Neural progenitor cell (in vitro differentiated cells): ENCODE measurements at places on chromosomes 2 and 18. TPM values are rescaled to one million over a fixed set of nuclear protein-coding genes. Genes with fewer than 3 reads are reported as not detected.

DNA sequence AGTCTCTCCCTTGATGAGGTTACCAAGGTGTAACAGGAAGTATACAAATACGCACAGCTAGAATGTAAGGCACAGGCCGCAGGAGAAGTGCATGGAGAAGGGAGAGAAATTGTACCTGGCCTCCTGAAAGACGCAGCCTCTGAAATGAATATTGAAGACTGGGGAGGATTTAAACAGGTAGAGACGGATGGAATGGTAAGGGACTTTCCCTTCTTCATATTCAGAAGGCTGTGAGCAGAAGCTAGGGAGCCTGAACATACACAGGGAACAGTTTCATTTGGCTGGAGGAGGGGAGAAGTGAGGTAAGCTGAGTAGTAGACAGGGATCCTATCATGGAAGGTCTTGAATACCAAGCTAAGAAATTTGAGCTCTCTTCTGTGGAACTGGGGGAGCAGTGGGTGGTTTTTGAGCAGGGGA, 112.7 kb downstream of the ANKRD44 start:
- no peak for DNase-seq

GRCh38 chr2:134975281-134976009, 56.8 kb downstream of the CCNT2 start:
- DNase-seq, result no peak

- DNase-seq, result no peak
Observed at GRCh38 chr2:107545851-107546250, 280.8 kb upstream of the RGPD4 start.

GRCh38 chr2:238287737-238288649, at the start of gene PER2:
Gene PER2, minus strand, starts transcription at chr2:238288610. Its CDS starts 10,674 bp downstream, at chr2:238277936.
- peak; percentile 52 for DNase-seq

DNA sequence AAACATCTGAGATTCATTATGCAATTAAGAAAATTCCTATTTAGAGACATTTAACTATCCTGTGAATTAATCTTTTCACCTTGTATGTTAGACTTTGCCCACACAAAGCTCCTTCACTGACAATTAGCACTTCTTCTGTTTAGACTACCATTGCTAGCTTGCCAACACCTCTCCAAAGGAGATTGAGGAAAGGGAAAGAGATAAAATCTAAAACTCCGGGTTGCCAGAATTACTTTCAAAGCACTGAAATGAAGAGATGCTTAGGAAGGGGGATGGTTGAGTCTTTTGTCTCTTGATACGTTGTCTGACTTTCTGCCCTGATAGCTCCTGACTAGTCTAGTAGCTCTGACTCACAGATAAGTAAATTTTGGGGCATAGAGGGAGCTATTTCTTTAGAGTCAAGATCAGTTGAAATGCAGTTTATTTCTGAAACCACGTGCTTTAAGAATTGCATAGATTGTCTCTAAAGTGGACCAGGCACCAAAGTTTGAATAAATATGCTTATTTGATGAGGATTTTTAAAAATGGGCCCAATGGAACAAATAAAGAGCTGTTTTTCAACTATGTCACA, 74.1 kb upstream of the DSEL start:
- no peak for DNase-seq

DNA sequence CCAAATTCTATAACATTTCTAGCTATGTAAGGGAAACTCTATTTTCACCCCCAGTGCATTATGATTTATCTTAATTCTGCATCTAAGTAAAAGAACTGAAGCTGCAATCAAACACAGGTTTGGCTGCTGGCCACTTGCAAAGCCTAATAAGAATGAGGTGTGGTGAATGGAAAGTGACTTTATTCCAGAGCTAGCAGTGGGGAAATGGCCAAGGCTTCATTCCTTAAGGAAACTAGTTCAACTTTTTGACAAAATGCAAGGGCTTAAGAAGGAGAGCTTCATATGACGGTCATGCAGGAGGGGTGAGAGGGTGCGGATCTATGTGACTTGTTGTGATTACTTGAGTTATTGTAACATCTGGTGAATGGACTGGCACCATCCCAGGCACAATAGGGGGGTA, 1802.0 kb downstream of the SUCLG1 start:
- DNase-seq, result no peak

CXCR1 gene
- not detected in 2 replicates for total RNA-seq

GALR1 gene
- total RNA-seq, result not detected in 2 replicates

DNA sequence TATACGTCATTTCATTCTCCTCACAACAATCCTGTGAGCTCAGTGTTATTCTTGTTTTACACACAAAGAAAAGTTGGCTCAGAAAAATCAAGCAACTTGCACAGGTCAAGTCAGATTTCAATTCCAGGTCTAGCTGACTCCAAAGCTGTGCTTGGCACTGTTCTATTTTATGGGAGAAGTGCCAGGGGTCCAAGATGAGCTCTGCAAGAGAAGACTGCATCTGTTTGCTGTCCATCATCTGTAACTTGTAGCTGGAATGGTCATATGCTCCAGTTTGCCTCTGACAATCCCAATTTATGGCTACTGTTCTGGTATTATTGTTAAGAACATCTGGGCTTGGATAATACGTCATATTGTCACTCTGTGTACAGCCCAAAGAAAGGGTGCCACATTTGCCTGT, 28.9 kb downstream of the KCNF1 start:
- no peak for DNase-seq
